T follicular helper cell (primary cell): ENCODE measurements at places on chromosomes 5 and 9.

GRCh38 chr9:91604451-91605179 lies 181.0 kb upstream of the NFIL3 start:
- DNase-seq, result no peak

DNA sequence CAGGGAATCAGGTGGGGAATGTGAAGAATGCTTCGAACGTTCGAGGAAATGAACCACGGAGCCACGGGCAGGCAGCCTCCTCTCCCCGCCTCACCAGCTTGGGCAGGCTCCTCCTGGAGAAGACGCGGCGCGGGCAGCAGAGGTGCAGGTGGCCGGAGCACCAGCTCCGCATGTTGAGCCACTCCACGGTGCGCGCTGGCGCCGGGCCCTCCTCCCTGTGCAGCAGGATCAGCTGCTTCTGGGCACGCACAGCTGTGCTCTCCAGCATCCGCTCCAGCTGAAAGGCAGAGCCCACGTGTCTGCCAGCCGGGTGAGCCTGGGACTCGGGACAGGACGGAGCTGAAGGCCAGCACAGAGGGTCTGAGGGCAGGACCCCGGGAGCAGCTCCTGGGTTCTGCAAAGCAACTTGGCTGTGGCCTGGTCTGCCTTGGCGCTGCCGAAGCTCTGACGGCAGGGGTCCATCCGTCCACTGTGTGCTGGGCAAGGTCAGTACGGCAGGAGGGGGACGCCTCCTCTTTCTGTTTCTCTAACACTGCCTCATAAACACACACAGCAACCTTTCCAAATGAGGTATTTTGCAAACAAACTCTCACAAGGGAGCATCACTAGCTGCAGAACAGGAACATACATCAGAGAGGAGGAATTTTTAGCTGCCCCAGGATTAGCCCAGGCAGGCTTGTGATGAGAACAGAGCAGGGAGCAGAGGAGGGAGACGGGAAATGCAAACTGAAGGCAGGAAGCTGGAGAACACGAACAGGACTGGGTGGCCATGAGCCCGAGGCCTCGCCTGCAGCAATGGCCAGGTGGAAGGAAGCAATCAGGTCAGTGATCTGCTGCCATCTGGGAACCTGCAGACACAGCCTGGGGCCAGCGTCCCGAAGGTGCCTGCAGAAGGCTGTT lies 20.1 kb upstream of the NSMF start:
- no peak for DNase-seq

- no peak for DNase-seq
These were observed 140.3 kb upstream of the CHD1 start for GRCh38 chr5:99068944-99069650.

- DNase-seq, result no peak
These were observed 657 bp downstream of the MTRR start for GRCh38 chr5:7869474-7870136.

- DNase-seq, result no peak
These were observed 45.5 kb upstream of the S1PR3 start for GRCh38 chr9:88945636-88946333.

DNA sequence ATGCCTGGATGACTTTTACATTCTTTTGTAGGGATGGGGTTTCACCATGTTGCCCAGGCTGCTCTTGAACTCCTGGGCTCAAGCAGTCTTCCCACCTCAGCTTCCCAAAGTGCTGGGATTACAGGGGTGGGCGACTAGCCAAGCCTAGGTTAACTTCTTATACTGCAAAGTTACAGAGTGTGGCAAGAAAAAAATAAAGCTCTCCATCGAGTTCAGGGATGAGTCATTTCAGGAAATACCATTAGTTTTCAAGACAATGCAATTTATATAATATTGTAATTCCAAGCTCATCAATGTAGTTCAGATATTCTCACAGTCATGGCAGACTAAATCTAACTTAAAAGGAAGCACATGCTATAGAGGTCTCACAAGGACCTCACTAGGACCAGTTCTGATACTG lies 11.5 kb upstream of the ABO start:
- DNase-seq, result no peak

- no peak for DNase-seq
These were observed 95.3 kb upstream of the ITGA2 start for GRCh38 chr5:52893863-52894262.

GRCh38 chr5:99386406-99387077 lies 457.7 kb upstream of the CHD1 start:
- DNase-seq, result no peak

GRCh38 chr9:114184071-114184470 lies 28.7 kb downstream of the COL27A1 start:
- DNase-seq, result no peak

DNA sequence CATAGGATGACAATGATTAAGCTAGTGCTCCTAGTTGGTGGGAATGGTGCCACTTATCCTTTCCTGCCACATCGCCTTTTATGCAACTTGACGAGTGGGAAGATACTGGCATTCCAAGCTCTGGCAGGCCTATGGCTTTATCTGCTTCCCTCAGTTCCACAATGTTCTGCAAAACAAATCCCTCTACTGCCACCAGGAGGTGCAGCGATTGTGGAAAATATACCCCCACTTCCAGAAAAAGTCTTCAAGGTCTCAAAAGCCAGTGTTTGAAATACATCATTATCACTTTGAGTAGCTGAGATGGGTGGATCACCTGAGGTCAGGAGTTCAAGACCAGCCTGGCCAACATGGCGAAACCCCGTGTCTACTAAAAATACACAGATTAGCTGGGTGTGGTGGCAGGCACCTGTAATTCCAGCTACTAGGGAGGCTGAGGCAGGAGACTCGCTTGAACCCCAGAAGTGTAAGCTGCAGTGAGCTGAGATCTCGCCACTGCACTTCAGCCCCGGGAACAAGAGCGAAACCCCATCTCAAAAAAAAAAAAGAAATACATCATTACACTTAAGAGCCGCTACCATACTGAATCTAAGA lies 3.4 kb downstream of the CLINT1 start:
- DNase-seq, result no peak

DNA sequence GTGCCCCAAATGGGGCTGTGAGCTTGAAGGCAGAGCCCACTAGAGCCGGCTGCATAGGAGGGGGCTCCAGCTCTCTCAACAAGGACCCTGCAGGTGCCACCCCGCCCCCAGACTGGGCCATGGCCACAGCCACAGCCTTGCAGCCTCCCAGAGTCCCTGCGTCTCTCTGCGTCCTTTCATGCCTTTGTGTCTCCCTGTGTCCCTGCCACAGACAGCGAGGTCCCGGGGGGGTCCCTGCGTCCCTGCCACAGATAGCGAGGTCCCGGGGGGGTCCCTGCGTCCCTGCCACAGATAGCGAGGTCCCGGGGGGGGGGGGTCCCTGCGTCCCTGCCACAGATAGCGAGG lies 6.3 kb downstream of the NOXA1 start:
- no peak for DNase-seq

GRCh38 chr5:69531406-69531801 lies 28.6 kb upstream of the GTF2H2C start:
- no peak for DNase-seq

GRCh38 chr9:102650896-102651295 lies 344.2 kb upstream of the CYLC2 start:
- no peak for DNase-seq

- DNase-seq, result no peak
These were observed at the start of gene PCDHGA12 for GRCh38 chr5:141430332-141431113. TSS of gene PCDHGA12 (plus strand) at chr5:141430507. CDS start at chr5:141430760, 253 bp downstream.

- DNase-seq, result no peak
These were observed 172.2 kb downstream of the CDC42SE2 start for GRCh38 chr5:131436081-131436480.

DNA sequence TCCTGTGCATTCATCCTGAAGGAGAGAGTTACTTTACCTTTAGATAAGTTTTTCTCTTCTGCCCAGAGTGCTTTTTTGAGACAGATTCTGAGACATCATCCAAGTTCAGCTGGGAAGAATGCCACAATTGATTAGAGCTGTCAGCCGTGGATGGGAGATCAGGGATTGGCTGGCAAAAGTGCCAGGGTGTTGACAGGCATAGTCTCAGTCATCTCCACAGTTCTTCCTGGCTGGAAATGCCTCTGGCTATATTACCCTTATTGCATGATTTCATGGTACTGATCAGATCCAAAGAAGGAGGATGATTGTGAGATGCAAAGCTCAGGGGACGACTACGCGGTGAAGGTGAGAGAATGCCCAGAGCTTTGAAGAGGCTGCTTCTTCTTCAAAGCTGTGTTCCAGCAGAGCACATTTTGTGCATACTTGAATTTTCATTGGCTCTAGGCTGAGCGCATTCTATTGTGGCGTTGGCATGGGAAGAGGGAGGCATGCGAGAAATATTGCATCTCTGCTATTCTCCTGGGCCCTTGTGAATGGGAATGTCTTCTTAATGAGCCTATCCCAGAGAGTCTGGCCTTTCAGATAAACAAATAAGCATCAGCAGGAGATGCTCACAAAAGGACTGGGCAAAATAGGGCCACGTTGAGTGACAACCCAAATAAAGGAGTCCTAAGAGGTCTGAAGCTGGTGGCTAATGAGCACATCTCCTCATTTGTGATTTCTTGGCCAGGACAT lies 82.1 kb downstream of the GRIA1 start:
- DNase-seq, result no peak

- DNase-seq, result no peak
These were observed 4.6 kb downstream of the TGFBR1 start for GRCh38 chr9:99109522-99109921.

DNA sequence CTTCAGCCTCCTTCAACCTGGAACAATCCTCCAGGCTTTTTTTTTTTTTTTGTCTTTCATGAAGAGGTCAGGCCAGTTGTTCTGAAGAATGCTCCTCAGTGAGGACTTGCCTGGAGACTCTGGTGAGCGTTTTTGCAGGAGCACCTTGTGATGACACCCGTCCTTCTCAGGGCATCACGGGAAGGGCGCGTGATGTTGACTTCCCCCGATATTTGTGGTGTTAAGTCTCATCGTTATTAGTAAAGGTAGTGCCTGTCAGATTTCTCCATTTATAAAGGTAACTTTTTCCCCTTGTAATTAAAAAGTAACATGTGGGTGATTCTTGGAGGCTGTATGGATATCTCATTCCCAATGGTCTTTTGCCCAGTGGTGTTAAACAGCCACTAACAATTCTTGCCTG lies 11.1 kb upstream of the PSMB7 start:
- DNase-seq, result no peak

- no peak for DNase-seq
These were observed 63.1 kb downstream of the ADAMTS6 start for GRCh38 chr5:65418661-65419060.

DNA sequence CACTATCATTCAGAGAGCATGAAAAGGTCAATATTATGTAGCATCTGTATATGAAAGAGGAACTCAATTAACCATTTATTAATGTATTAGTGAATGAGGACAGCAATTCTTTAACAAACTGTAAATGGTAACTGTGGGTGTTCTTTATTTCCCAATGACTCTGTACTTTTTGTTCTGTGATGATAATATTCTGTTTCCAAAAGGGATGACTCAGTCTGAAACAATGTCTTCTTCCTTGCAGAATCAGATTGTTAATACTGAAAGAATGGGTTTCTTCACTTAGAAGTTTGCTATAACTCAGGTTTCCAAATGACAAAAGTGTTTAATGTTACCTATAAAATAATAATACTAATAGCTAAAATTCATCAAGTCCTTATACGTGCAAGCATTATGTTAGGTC lies 1518.7 kb upstream of the WWC1 start:
- DNase-seq, result no peak

- no peak for DNase-seq
These were observed 513.9 kb upstream of the RGMB start for GRCh38 chr5:98259595-98259994.
